ENCODE measurements at places on chromosomes 3 and 15.
A peak's percentile ranks its signal among the peaks of the same experiment; 100 is the strongest.

DNA sequence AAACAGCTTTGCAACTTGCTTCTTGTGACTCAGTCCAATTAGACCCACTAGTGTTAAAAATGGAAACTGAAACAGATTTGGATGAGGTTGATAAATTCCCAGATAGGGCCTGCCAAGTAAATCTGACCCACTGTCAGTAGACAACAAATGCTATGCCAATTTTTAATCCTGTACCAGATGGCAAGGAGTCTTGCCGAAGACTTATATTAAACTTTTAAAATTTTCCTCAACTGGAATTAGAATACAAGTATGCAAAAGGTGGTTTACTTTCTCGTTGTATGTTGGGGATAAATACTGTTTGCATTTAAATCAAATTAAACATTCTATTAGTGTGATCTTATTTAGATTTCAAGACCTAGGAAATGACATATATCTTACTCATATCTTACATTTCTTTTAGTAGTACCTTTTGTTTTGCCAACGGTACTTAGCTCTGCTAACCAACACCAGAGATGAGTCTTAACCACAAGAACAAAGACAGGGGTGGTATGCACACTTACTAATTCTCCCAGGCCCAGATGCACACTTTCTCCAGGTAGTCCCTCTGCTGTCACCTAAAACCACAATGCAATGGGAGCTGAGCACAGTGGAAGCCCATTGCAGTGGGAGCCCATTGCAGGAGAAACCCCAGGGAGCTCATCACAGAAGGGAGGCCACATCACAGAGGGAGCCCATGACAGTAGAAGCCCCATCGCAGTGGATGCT, 77.8 kb downstream of the WWTR1 start:
- DNase-seq = no peak

DNA sequence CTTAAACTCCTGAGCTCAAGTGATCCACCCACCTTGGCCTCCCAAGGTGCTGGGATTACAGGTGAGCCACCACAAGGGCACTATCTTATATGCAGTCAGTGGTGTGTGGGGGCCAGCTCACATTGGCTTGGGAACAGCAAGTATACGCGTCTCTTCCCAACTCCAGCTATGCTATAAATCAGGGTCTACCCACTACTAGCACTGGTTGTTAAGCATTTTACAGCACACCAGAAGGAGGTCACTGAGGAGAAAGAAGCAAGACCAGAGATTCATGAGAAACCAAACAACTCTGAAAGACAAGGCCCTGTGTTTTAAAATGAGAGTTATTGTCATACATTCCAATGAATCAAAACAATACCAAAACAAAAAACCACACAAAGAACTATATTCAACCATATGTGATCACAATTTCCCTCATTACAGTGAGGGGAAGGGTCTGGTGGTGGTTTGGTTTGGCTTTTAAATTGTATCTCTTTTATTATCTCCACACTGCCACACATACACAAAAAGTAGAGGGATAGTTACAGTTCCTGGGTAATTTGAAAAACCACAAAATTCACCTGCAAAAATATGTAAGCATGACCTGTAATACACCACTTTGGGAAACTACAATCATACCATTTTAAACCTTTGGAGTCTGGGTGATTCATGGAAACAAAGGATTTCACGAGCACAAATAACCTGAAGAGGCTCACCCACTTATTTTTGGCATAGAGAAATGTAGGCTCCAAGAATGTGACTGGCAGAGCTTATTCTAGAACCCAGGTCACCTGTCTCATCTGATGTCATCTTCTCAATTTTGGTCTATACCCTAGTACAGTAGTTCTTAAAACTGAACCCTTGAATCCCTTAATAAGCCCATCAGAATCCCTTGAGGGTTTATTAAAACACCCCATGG, 5.2 kb downstream of the MAGI1 start:
- peak; percentile 55 for DNase-seq

DNA sequence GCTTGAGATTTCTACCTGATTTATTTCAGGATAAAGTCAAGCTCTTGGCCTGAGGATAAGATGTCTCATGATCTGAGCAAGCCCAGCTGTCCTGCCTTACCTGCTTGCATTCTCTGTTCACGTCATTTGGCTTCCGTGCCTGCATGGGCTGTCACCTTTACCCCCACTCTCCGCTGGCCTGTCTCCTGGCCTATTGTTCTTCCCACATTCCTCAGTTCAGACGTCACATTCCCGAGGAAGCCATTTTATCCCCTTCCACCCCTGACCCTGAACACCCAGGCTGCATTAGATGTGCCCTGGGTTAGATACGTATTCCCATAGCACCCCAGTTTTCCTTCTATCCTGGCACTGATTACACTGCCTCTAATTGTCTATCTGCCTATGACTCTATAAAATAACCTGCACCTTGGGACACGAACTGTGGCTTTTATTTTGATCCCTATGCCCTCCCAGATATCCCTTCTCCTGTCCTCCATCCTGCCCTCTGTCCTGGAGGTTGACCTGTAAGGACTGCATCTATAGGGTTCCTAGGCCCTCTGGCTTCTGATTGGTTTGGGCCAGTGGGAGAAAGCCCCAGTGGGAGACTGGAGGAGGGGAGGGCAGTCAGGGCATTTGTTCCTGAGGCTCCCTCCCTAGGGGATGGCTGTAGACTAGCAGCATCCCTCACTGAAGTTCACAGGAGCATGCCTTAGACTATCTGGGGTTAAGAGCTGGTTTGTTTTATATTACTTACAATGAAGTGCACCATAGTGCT, 19.2 kb upstream of the UBE2Q2 start:
- no peak for DNase-seq

GRCh38 chr15:67035886-67036285, 29.5 kb upstream of the SMAD3 start:
- DNase-seq = no peak

DNA sequence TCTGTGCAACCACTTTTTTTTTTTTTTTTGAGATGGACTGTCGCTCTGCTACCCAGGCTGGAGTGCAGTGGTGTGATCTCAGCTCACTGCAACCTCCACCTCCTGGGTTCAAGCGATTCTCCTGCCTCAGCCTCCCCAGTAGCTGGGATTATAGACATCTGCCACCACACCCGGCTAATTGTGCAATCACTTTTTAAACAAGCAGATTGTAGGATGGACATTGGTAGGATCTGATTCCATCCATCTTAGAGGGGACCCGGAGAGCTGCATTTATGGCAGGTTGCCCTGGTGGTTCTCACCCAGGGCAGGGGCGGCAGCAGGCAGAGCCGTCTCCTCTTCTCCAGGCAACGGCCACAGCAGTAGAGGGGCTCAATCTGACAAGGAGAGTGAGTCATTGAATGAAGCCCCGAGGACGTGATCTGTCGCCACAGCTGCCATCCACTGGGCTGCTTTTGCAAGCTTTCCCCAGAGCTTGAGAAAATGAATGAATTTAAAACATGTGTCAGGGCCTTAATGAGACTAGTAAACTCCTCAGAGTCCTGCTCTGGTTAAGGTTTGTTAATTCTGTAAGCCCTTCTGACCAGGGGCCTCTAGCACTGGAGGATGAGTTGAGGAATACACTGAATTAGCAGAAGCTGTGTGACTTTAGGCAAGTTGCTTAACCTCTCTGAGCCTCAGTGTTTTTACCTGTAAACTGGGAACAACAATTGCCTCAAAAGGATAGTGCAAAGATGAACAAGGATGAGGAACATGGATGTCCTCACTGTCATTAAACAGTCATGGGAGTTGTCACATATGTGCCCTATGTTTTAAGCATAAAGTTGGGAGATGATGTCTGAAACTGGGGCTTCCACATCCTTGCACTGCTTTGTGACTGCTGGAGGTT, 129.1 kb downstream of the ASB7 start:
- peak; percentile 20 for DNase-seq

- no peak for DNase-seq
Measured at GRCh38 chr15:60215225-60215963, 182.4 kb downstream of the ANXA2 start.

- DNase-seq = no peak
Measured at GRCh38 chr3:149336925-149337324, 3.5 kb upstream of the TM4SF18 start.

- peak; percentile 20 for DNase-seq
Measured at GRCh38 chr3:43180027-43180426, 74.1 kb upstream of the POMGNT2 start.

GRCh38 chr3:64214381-64215018, 10.8 kb downstream of the PRICKLE2 start:
- DNase-seq = peak; percentile 52

- no peak for DNase-seq
Measured at GRCh38 chr3:161072211-161072621, 32.9 kb downstream of the B3GALNT1 start.

- no peak for DNase-seq
Measured at GRCh38 chr15:78950343-78950742, 5.5 kb upstream of the CTSH start.

DNA sequence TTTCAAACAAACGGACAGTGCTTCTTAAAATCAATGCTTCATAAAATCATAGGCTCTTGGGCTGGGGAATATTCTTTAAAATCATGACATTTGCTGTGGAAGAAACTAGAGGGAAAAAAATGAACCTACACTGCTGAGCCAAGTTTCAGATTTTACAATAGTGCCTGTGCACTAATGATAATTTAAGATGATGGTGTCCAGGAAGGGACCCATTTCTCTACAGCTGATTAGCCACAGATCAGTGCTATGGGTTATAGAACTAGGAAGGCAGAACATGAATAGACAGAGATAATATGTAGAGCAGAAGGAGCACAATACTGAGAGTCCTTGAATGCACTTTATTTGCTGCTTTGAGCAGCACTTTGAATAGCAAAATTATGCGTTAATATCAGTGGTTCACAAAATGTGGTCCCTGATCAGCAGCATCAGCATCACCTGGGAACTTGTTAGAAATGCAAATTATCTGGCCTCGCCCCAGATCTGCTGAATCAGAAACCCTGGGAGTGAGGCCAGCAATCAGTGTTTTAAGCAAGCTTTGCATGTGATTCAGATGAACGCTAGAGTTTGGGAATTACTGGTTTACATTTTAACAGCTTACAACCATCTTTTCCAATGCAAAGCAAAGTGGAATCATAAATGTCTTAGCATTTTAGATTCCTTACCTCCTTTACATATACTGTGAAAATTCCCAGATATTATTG, 135.8 kb upstream of the ANKRD28 start:
- no peak for DNase-seq

GRCh38 chr3:181932039-181932438, 220.3 kb downstream of the SOX2 start:
- no peak for DNase-seq

- no peak for DNase-seq
Measured at GRCh38 chr15:57284535-57284934, 91.8 kb upstream of the CGNL1 start.

DNA sequence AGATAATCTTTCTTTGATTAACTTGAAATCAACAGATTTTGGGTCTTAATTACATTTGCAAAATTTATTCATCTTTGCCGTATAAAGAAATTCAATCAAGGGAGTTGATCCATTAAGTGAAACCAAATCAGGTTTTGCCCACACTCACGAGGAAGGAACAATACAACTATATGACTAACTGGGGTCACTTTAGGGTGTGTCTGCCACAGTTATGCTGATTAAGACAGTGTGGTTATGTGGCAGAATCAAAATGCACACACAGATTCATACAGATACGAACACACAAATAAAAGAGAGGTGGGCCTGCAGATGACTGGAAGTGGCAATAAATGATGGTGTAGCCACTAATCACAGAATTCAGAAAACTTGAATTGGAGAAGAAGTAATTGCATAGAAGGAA, 543.5 kb downstream of the GABRG3 start:
- no peak for DNase-seq

DNA sequence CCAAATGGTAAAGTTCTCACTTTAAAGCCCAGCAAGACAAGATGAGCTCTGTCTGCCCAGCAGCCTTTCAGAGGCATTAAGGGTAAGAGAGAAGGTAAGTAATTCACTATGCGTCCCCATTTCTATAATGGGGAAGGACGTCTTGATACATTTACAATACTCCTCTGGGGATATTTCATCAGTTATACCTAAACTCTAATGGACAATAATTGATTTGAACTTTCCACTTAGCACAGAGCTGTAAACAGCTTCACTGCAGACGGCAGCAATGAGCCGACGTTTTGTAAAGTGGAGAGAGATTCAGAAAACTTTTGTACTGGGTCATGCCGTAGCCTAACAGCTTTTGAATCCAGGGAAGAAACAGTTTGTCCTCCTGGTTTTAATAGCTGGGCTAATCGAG, 127.4 kb downstream of the TIGIT start:
- DNase-seq = no peak

- DNase-seq = no peak
Measured at GRCh38 chr3:31696815-31697548, 164.3 kb downstream of the STT3B start.

DNA sequence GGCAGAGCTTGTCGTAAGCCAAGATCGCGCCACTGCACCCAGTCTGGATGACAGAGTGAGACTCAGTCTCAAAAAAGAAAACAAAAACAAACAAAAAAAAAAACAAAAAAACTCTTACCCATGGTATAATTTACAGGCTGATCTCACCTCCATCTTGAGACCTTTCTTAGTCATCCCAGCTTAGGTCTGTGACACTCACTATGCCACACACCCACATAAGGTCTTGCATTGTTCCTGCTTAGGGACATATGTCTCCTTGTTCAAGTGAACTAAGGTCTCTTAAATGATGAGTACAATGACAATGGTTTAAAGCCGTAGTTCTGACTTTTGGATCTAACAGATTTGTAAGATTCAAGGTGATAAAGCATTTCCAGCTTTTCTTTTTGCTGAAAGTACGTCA, 360.2 kb upstream of the ARHGEF26 start:
- DNase-seq = no peak

DNA sequence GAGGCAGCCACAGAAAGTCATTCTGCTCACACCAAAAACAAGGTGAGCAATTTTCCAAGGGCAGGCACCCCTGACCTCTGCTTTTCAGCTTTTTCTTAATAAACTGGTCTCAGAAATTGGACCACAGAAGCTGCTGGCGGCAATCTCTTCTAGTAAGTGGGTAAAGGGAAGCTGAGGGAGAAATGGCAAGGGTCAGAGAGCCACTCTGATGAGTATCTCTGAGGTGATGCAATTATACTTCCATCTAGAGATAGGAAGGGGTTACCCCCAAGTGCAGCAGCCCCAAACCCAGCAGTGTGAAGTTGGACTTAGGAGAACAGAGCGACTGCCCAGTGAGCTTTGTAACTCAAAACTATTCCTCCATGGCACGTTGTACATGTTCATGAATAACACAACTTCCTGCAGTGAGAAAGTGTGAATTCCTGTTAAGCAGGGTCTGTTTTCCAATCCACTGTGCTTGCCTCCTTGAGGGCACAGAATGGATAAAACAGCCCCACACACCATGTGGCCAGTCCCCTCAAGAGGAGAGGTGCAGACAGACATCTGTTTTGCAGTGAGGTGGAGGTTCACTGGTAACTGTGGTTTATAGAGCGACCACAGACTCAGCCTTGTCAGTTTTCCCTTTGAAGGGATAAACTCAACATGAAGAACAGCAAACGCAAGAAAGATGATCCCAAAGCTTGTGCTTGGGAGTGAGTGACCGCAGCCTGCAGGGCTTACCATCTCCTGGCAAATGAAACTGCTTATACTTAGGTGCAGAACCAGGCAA, 683.4 kb upstream of the CFAP20DC start:
- DNase-seq = no peak
